ENCODE measurements at places on chromosomes 7 and 10.

GRCh38 chr7:148698007-148698396, 701 bp upstream of the CUL1 start:
- peak; percentile 16 for DNase-seq

- DNase-seq: peak; percentile 59
These were observed 40.1 kb upstream of the SLC29A3 start for GRCh38 chr10:71278691-71279588.

GRCh38 chr7:13111230-13111629, 423.8 kb downstream of the ARL4A start:
- no peak for DNase-seq

- DNase-seq: peak; percentile 7
These were observed 67.0 kb upstream of the VIPR2 start for GRCh38 chr7:159211540-159212182.

GRCh38 chr10:71264345-71265200, 52.2 kb downstream of the UNC5B start:
- no peak for DNase-seq

- no peak for DNase-seq
These were observed 4.5 kb downstream of the GPRIN2 start for GRCh38 chr10:46551701-46552525.

DNA sequence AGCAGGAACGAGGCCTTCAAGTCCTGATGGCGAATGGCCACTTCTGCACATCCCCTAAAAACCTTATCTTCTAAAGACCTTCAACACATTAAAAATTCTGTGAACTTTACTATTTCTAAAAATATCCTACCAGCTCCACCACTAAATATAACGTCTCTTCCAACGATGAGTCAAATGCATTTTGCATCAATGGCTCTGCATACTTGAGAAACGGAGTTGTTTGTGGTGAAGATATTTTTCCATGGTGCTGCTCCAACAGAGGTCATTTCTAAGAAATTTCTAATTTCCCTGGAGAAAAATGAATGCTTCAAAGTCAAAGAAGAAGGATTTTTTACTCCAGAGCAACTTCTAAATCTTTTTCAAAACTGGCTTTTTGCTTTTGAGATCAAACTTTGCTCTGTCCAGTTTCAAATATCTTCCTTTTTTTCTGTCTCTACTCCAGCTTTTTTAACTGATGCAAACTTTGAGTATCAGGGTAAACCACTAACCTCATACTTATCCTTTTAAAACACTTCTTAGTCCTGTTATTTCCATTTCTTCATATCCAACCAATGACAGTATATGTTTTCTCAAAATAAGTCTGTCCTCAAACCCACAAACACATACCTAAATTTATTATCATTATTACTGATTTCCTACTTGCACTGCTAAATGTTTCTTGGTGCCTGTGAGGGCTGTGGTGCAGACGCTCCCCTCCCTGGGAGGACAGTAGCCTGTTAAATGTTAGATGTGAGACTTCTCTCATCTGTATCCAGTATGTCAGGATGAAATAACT, 258.1 kb downstream of the KLF6 start:
- no peak for DNase-seq

GRCh38 chr7:122123746-122124145, 20.3 kb downstream of the AASS start:
- DNase-seq: no peak

GRCh38 chr10:7378602-7379403, 32.0 kb downstream of the SFMBT2 start:
- DNase-seq: no peak

DNA sequence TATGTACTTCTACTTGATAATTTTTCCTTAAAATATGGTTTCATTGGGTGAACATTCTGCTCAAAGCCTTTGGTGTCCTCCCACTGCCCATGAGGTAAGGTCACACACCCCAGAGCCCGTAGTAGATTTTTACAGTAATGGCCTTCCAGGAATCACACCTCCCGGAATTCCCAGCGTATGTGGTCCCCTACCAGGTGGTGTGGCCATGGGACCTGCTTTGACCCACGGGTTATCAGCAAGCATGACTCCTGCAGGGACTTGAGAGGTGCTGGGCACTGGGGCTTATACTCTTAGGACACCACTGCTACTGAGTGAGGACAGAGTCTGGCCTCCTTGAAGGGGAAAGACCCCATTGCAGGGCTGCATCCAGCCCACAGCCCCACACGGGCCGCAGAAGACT, 42.2 kb downstream of the BAIAP2L1 start:
- DNase-seq: no peak

DNA sequence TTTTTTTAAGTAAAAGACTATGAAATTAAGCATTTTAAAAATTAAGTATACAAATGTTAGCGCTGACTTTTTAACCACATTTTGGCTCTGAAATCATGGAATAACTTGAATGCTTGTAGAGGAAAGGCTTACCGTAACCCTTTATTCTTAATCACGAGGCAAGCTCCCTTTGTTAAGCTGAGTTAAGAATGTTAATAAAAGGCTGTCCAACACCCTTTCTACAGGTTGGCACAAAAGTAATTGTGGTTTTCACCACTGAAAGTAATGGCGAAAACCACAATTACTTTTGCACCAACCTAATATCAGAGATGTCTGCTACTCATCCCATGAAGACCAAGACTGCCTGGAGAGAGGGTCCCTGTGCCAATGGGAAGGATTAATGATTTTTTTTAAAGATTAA, 70.6 kb downstream of the STK17A start:
- no peak for DNase-seq

DNA sequence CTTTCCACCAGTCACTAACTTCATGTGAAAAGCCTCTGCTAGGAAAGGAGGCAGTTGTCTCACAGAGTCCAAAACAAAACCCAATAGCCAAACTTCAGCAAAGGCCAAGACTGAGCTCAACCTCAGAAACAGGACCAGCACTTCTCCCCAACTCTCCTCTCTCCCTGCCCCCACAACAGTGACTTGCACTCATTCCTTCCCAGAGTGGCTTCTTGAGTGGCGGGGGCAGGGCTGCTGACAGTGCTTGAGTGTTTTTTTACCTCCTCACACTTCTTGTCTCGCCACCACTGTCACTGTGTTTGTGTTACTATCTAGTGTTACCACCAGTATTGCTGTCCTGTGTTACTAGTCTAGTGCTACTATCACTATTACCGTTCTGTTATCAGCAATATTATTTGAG, 206.8 kb downstream of the KLF6 start:
- DNase-seq: no peak

- DNase-seq: no peak
These were observed 55.7 kb downstream of the PDGFA start for GRCh38 chr7:463817-464453.

GRCh38 chr7:151424799-151425198, 15.0 kb upstream of the WDR86 start:
- no peak for DNase-seq

DNA sequence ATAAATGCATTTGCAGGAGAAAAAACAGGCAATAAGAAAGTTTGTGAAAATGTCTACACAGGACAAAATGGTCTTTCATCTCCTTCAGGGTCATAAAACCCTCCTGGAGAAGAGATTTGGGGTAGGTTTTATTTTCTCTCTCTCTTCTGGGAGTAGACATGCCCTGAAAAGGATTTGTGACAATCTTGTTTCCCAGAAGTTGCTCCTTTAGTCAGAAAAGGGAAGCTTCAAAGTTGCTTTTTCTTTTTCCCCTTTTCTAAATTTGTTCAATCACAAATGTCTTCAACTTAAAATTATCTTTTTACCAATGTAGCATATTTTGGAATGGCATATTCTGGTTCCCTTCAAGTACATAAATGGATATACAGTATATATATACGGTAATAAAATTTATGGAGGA, 9.4 kb upstream of the ANKRD22 start:
- DNase-seq: peak; percentile 39
